ENCODE measurements at places on chromosomes 2 and 18.

- DNase-seq, result no peak
Observed at GRCh38 chr2:54207666-54208195, 48.3 kb downstream of the TSPYL6 start.

GRCh38 chr2:128038411-128038810 is 10.6 kb upstream of the SAP130 start:
- DNase-seq, result no peak

GRCh38 chr18:59881728-59882656 is 17.8 kb upstream of the PMAIP1 start:
- DNase-seq, result no peak

GRCh38 chr2:131145040-131145439 is 39.9 kb downstream of the PLEKHB2 start:
- no peak for DNase-seq

DNA sequence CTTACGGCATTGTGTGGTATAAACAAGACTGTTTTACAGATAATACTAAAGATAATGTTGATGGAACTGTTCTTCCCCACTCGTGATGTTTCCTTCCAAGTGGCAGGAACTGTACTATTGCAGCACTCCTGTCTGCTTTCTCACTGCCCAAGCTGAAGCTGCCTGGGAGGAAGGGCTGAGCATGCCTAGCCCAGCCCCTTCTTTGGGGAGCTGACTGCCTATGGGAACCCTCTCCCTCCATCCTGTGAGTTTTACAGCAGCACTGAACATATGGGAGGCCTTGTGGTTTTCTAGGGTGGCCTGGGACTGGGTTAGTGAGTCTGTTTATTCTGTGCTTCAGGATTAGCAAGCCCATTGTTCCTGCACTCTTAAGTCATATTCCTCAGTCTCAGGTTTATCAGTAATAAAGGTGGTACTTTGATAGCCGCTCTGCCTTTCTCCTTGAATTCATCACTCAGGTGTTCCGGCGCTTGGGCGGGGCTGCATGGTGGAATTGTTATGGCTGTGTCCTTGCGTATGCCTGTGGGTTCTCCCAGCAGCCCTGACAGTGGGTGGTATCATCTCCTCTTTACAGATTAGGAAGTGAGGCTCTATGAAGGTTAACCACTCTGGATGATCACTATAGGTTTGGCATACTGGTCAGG is 379.7 kb downstream of the PTPRM start:
- DNase-seq, result no peak

GRCh38 chr2:120910956-120911951 is 175.6 kb downstream of the GLI2 start:
- no peak for DNase-seq

GRCh38 chr18:55141318-55141717 is 182.1 kb upstream of the CCDC68 start:
- no peak for DNase-seq

- DNase-seq, result no peak
Observed at GRCh38 chr2:42903821-42904575, 111.6 kb upstream of the HAAO start.

- DNase-seq, result no peak
Observed at GRCh38 chr2:54683596-54683995, 39.9 kb upstream of the EML6 start.

- no peak for DNase-seq
Observed at GRCh38 chr18:38028946-38029345, 463.3 kb upstream of the CELF4 start.
